Bronchial smooth muscle cell (primary cell): ENCODE measurements at places on chromosomes 4 and X. TPM values are rescaled to one million over a fixed set of nuclear protein-coding genes. Genes with fewer than 3 reads are reported as not detected.

PITX2 gene
- 1.3 and 1.4 TPM in 2 replicates for total RNA-seq

XK gene
- under 0.01 TPM in 1 of 2 replicates, not detected in the other for total RNA-seq

CD38 gene
- total RNA-seq = under 0.01 TPM in 1 of 2 replicates, not detected in the other

RAB33A gene
- 2.5 and 4.4 TPM in 2 replicates for total RNA-seq

DAPP1 gene
- total RNA-seq = 0.09 TPM in 1 of 2 replicates, not detected in the other

KCTD8 gene
- total RNA-seq = 0.32 TPM in 1 of 2 replicates, not detected in the other

COX7B gene
- 529 and 596 TPM in 2 replicates for total RNA-seq

NUDT10 gene
- total RNA-seq = 1.4 and 2.7 TPM in 2 replicates

SRPX2 gene
- total RNA-seq = 26.0 and 36.9 TPM in 2 replicates

HTN1 gene
- not detected in 2 replicates for total RNA-seq

SH2D1A gene
- not detected in 2 replicates for total RNA-seq

ETNPPL gene
- not detected in 2 replicates for total RNA-seq

TMEM47 gene
- total RNA-seq = 17.8 and 27.0 TPM in 2 replicates

MEPE gene
- total RNA-seq = not detected in 2 replicates

KLKB1 gene
- 0.16 and 0.17 TPM in 2 replicates for total RNA-seq

CT55 gene
- total RNA-seq = not detected in 2 replicates

SOX3 gene
- not detected in 2 replicates for total RNA-seq

HSD17B13 gene
- total RNA-seq = under 0.01 and 0.16 TPM in 2 replicates

FUNDC1 gene
- total RNA-seq = 7.0 and 10.6 TPM in 2 replicates

RIBC1 gene
- total RNA-seq = 0.79 and 1.4 TPM in 2 replicates

AFM gene
- not detected in 2 replicates for total RNA-seq

NAP1L5 gene
- 5.8 and 7.7 TPM in 2 replicates for total RNA-seq

MAMLD1 gene
- 0.17 and 0.32 TPM in 2 replicates for total RNA-seq

MAGEC1 gene
- not detected in 2 replicates for total RNA-seq

NKX3-2 gene
- total RNA-seq = 0.60 and 2.4 TPM in 2 replicates

GPRASP1 gene
- total RNA-seq = 5.2 and 5.8 TPM in 2 replicates

COL4A5 gene
- 8.9 and 27.0 TPM in 2 replicates for total RNA-seq

FDCSP gene
- total RNA-seq = not detected in 2 replicates

POU4F2 gene
- total RNA-seq = not detected in 2 replicates

NAT8L gene
- under 0.01 TPM in 2 replicates for total RNA-seq

ATOH1 gene
- total RNA-seq = not detected in 2 replicates

PDGFRA gene
- 529 and 975 TPM in 2 replicates for total RNA-seq

TXK gene
- 0.16 TPM in 1 of 2 replicates, not detected in the other for total RNA-seq

CISD2 gene
- 35.9 and 40.0 TPM in 2 replicates for total RNA-seq

PAGE1 gene
- not detected in 2 replicates for total RNA-seq

BEND2 gene
- not detected in 2 replicates for total RNA-seq

LGI2 gene
- total RNA-seq = under 0.01 TPM in 1 of 2 replicates, not detected in the other

RASL11B gene
- total RNA-seq = 0.09 and 0.16 TPM in 2 replicates

TEX13C gene
- not detected in 2 replicates for total RNA-seq

CTAG1A gene
- total RNA-seq = not detected in 2 replicates

CXCR3 gene
- not detected in 2 replicates for total RNA-seq

TAF9B gene
- 20.2 and 23.0 TPM in 2 replicates for total RNA-seq

LIMCH1 gene
- total RNA-seq = 0.17 and 4.9 TPM in 2 replicates

CLIC2 gene
- 13.7 and 21.0 TPM in 2 replicates for total RNA-seq

PRDM8 gene
- 2.1 and 2.7 TPM in 2 replicates for total RNA-seq

ESX1 gene
- total RNA-seq = not detected in 2 replicates

CYLC1 gene
- total RNA-seq = not detected in 2 replicates

APBB2 gene
- total RNA-seq = 23.5 and 24.0 TPM in 2 replicates

TCP11X2 gene
- not detected in 2 replicates for total RNA-seq

UGT2B10 gene
- not detected in 2 replicates for total RNA-seq

SPINK2 gene
- not detected in 2 replicates for total RNA-seq

ACE2 gene
- total RNA-seq = under 0.01 TPM in 1 of 2 replicates, not detected in the other
